Stimulated activated CD4-positive, alpha-beta T cell treated with anti-CD3 and anti-CD28 coated beads, TNF-alpha, amount 100 ng/mL, for 4 hours (primary cell): ENCODE measurements at places on chromosomes 7 and 10.

DNA sequence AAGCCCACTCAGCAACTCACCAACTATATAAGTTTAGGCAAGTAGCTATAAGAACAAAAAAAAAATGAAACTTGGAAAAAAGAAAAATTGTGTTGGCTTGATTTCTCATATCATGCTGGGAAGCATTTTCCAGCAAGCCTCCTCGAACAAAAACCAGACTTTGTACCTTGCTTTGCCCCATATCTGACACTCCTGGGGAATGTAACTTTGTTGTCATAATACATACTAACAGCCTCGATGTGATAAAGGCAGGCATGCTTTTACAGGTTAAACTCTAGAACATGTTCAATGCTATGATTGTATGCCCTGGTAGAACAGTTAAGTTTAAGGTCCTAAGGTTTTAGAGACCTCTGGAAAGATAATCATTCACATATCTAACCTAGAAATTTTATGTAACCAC is 11.6 kb downstream of the CFAP43 start:
- no peak for DNase-seq

DNA sequence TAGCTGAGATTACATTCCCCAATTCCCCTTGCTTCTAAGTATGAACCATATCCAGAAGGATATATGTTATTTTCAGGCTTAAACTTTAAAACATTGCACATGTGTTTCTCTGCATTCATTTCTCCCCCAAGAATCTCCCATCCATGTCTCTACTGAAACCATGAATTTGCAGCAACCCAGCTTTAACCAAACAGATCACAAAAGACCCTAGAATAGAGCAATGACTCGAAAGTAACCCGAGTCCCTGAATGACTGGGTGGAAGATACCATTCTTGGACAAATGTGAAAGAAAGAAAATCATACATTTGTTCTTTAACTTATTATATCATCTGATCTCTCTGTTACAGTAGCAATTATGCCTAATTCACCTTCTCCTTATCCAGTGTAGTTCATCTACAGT is 278.7 kb downstream of the IPMK start:
- no peak for DNase-seq

GRCh38 chr10:38093816-38094157 is 350 bp upstream of the ZNF37A start:
- no peak for DNase-seq

GRCh38 chr7:90797596-90797995 is 201.5 kb downstream of the CDK14 start:
- DNase-seq: no peak

GRCh38 chr10:132611986-132612385 is 74.4 kb downstream of the INPP5A start:
- no peak for DNase-seq

DNA sequence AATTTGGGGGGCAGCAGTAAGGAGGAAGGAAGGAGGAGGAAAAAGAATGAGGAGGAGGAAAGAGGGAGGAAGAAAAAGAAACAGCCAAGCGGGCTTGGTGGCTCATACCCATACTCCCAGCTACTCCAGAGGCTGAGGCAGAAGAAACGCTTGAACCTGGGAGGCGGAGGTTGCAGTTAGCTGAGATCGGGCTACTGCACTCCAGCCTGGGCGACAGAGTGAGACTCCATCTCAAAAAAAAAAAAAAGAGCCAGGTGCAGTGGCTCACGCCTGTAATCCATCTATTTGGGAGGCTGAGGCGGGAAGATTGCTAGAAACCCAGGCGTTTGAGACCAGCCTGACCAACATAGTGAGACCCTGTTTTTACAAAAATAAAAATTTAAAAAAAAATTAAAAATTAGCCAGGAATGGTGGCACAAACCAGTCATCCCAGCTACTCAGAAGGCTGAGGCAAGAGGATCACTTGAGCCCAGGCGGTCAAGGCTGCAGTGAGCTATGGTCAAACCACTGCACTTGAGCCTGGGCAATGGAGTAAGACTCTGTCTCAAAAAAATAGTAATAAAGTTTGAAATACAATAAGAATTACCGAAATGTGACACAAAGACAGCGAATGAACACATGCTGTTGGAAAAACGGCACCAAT is 14.1 kb upstream of the CRCP start:
- DNase-seq: no peak

DNA sequence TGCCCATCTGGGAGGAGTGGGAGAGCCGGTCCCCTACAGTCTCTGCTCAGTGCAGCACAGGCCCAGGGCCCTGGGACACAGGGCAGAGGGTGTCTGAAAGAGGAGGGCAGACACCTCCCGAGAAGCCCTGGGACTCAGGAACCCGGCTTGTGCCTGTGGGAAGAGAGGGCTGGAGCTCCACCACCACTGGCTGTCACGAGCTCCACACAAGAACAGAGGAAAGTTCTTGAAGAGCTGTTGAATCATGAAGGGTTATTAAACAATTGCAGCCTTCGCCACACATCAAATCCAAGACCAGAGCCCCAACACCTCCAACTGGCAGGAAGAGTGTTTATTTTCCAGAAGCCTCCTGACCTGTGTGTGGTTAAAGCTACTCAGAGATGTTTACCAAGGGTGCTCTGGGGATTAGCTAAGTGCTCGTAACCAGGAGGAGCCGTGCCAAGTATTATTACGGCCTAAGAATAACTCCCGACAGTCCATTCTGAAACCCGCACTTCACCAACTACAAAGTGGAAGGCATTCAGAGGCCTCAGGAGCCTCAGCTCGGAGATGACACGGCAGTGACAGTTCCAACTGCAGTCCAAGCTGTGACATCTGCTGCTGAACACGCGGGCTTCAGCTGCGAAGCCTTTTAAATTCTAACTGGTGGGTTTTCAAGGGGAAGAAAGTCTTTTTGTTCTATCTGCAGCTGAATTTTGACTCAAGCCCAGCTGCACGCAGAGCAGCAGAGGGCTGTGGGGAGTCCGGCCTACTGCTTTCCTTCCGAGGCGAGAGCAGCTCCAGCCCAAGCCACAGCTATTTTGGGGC is 75.1 kb downstream of the MAD1L1 start:
- DNase-seq: no peak
